ENCODE measurements at places on chromosomes 3 and 15.

DNA sequence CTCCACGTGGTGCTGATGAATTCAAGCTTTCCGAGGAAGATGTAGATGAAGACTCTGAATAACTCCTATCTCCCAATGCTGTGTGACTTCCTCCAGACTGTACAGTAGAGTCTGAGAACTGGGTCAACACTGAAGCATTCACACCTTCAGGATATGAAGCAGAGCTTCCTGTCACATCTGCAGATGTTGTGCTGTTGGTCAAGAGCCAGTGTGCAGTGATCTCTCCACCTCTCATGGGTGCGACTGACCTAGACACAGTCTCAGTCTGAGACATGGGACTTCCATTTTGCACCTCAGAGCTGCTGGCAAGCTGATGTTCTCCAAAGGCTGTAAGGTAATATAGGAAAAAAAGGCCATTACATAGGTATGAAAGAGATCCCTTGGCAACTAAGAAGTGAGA is 36.5 kb downstream of the HEG1 start:
- no peak for DNase-seq

DNA sequence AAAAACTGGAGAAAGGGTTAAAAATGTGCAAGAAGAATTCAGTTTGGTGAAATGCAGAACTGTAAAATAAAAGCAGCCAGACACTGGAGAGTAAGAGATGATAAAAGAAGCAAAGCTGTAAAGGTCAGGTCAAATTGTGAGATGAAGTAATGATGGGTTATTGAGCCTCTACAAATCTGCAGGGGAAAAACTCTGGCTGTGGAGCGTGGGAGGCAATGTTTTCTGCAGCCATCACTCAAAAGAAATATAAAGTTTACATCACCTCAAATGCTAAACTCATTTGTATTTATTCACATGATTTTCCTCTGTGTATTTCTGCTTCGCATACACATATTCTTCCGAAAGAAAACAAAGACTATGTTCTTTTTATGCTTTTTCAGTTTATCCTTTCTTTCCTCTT is 158.8 kb upstream of the GPR149 start:
- no peak for DNase-seq

GRCh38 chr3:117366574-117366973 is 657.0 kb downstream of the TUSC7 start:
- no peak for DNase-seq

DNA sequence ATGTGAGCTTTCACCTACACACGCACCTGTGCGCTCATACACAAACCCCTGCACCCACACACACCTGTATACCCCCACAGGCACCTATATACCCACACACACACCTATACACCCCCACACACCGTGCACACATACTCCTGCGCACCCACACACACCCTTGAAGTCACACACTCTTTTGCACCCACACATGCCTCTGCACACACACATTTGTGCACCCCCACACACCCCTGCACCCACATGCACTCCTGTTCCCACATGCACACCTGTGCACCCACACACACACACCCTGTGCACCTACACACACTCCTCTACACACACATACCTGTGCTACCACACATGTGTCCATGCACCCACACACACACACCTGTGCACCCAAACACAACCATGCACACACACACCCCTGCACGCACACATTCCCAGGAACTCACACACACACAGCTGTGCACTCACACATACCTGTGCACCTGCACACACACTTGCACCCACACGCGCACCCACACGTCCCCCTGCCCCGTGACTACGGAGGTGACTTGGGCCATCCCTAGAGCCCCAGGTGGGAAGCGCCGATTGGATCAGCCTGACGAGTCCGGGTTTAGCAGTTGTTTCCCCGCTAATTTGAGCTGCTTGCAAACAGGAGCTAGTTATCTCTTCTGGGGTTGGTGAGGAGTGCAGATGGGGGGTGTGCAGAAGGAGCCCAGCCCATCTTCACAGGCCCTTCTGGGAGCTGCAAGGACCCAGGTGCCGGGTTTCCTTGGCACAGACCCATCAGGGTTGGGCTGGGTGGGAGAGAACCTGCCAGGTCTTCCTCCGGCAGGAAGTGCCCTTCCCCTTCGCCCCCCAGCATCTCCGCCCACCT is 97.8 kb downstream of the CHSY1 start:
- no peak for DNase-seq

- no peak for DNase-seq
Observed at GRCh38 chr3:45904931-45905330, 18.6 kb downstream of the CCR9 start.

DNA sequence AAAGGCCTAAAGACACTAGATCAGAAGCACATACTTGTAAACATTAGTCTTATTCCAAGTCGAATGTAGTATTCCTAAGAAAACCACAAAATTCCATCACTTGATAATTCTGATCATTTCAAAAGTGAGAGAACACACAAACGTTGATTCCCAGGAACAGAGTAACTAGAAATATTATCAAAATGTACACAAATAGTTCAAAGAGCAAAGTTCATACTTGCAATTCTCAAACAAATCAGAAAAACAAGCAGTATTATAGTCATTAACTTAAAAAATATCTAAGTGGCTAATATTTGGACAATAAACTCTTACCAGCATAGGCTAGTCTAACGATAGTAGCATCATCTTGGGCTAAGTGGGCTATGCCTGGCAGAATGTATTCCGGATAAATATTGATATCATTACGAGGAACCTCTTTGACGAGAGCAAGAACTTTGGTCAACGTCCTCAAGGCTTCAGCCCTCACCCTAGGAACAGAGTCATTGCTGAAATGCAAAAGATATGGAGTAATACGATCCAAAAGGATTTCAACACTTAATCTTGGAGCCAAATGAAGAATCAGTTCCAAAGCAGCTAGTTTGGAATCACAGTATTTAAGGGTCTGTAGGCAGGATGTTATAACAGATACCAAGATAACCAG is 13.3 kb downstream of the PIK3R4 start:
- DNase-seq = no peak

- DNase-seq = no peak
Observed at GRCh38 chr3:159208050-159208449, 406.2 kb downstream of the MFSD1 start.

DNA sequence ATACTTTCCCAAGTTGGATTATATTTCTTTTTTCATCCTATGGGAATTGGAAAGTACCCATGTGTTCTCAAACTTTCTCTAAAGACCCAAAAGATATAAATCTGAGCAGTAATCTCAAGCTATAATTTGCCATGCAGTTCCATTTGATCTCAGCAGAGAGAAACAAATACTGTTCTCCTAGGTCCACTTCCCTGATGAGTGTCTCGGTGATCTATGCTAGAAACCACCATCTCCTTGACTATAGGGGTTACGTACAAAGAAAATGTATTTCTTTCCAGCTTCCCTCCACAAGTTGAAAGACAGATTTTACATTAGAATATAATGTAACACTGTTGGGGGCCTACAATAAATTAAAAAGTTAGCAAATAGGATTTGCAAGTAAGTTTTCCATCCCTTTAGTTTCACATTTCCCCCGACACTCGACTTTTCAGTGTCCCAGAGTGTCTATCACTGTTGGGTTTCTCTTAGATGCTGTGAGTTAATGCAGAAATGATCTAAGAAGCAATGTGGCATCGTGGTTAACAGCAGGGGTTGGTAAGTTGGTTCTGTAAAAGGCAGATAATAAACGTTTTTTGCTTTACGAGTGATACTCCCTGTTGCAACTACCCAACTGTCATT is 465.1 kb upstream of the CFAP20DC start:
- no peak for DNase-seq

DNA sequence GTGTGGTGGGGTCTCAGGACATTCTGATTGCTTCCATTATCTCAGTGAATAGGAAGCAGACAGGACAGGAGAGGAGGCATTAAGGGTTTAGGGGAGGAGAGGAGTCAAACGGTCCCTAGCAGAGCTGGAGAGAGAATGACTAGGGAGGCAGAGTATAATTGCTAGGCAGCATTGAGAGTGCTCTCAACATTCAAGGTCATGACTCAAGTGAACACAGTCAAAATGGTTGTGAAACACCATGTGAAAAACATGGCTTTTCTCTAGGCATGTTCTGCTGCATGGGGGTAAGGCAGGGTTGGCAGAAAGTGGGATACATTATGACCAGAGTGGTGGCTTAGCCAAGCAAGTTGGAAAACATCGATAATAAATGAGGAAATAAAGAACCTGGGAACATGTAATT is 19.5 kb upstream of the HRH1 start:
- no peak for DNase-seq

- no peak for DNase-seq
Observed at GRCh38 chr3:19734453-19734852, 199.6 kb downstream of the EFHB start.

DNA sequence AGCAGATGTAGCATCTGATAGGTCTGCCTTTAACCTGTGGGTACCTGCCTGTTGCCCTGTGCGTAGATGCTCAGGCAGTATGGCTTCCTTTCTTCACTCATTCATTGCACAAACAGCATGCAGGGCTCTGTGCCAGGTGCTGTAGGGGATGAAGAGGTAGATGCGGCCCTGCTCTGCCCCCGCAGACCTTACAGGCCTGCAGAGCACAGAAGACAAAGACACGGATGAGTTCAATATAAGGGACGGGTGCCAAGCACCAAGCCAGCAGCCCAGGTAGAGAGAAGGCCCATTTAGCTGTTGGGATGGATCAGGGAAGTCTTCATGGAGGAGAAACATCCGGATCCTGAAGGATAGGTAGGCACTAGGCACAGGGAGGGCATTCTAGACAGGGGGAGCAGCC is 69.4 kb downstream of the AAGAB start:
- no peak for DNase-seq

DNA sequence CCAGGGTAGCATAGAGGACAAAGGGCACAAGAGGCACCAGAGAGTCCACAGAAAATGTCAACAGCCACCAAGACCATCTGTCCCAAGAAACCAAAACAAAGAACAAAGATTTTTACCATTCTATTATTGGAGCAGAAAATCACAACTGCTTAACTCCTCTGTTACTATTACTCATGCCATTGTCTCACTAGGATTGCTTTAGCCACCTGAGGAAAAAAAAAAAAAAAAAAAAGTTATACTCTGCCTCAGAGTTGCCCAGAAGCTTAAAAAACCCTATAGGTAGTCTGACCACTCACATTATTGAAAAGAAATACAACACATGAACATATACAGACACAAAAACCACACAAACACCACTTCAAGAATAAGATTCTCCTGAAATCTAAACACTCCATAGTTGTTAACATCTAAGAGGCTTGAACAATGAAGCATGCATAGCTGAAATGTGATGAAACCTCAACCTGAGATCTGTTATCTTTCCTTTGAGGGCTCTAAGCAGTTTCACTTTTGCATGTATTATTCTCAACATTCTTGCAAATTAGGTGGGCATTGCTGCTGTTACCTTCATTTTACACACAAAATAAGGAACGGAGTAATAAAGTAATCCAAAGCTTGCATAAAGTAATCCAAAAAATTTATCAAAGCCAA is 85.4 kb downstream of the IGSF11 start:
- DNase-seq = no peak

DNA sequence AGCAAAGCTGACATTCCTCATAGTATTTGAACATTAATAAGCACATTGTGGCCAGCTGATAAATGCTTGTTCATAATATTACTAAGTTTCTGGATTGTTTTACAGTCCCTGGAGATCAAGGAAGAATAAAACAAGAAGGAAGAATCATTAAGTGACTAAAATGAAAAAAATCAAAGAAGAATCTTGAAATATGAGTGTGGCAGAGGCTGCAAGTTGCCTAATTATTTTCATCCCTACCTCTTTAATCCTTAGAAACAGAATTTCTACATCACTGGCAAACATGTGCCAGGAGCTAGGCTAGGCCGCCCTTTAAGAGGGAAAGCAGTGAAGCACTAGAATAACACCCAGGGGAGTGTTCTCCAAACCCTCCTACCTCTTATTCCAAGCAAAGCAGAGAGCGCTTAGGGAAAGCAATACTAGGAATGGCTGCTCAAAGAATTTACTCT is 98.9 kb downstream of the MAGI1 start:
- DNase-seq = no peak

DNA sequence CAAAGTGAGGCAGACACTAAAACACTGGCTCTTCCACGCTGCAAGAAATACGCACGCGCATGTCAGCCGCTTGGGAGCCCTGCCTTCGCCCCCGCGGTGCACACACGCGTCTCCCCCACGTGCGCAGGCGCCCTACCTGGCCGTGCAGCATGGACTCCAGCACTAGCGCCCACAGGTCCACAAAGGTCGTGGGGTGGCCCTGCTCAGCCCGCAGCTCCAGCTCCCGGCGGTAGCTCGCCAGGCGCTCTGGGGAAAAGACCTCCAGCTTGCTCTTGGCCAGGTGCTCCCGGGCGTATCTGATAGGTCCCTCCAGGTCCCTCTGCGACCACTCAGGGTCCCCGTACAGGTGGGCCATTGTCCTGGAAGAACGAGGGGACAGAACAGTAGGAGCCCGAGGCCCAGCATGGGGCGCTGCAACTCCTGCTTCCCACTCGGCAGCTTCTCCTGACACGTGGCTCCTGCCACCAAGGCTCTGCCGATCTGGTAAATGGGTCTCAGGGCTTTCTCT is 14.9 kb downstream of the PLA2G4D start:
- DNase-seq = no peak

GRCh38 chr3:196740481-196741248 is 1.0 kb downstream of the PAK2 start:
- DNase-seq = peak; percentile 6

- no peak for DNase-seq
Observed at GRCh38 chr15:39747326-39747725, 35.3 kb downstream of the FSIP1 start.

GRCh38 chr15:92306663-92307062 is 87.0 kb upstream of the ST8SIA2 start:
- no peak for DNase-seq

DNA sequence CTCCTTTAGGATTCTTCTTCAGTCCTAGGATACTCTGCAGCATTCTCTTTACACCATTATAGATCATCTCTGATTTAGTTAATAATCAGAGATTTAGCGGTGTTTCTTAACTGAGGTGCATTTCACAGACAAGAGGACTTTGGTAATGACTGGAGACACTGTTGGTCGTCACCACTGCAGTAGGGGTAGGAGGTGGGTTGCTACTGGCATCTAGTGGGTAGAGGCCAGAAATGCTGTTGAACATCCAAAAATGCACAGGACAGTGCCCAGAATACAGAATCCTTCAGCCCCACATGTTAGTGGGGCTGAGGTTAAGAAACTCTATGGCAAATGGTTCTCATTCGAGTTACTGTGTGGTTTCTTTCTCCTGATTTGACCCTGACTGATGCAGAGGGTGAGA is 80.4 kb upstream of the LMCD1 start:
- no peak for DNase-seq

DNA sequence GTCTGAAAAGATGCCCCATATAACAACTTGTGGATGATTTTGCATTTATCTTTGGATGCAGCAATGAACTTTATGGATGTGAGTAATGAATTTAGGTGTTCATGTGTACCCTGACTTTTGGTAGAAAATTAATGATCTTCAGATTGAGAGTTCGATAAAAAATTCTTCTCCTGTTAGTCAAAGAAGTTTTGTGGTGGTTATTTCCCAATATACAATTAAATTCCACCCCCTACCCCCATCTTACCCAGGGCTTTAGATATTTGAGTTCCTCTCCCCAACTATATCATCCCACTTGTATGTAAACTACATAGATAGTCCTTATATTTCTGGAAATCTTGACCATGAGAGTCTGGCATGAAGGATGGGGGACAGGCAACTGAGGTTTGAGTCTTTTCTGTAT is 126.1 kb upstream of the ALDH1A3 start:
- DNase-seq = no peak
